ENCODE measurements at places on chromosomes 1 and 21.

- DNase-seq = no peak
Observed at GRCh38 chr1:156284757-156285156, 632 bp downstream of the TMEM79 start.

- DNase-seq = no peak
Observed at GRCh38 chr1:48773133-48773532, 3.6 kb downstream of the BEND5 start.

GRCh38 chr21:43866260-43866629 is 1.2 kb downstream of the AGPAT3 start:
- DNase-seq = peak; percentile 43

GRCh38 chr1:164891615-164892014 is 332.6 kb downstream of the PBX1 start:
- no peak for DNase-seq

DNA sequence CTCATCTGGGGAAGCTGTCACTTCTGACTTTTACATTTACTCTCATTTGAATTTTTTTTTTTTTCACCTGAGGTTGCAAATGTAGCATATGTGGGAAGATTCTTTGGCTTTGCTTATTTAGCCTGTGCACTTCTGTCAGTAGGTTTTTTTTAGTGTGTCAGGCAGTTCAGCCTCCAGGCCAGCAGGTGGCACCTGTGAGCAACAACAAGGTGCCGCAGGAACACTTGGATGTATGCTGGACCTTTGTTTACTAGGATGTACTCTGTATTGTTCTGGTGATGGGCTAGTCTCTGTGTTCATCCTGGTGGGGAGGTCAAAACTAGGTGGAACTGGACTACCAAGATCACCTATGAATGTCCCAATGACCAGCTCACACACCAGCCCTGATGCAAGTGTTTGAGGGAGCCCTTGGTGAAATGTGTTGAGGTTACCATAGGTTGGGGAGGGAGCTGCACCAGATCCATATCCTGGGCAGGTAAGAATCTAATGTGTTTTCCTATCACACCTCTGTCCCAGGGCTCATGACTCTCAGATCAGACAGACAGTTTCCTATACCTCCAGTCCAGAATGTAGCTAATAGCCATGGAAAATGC is 618.2 kb downstream of the BRINP3 start:
- no peak for DNase-seq

DNA sequence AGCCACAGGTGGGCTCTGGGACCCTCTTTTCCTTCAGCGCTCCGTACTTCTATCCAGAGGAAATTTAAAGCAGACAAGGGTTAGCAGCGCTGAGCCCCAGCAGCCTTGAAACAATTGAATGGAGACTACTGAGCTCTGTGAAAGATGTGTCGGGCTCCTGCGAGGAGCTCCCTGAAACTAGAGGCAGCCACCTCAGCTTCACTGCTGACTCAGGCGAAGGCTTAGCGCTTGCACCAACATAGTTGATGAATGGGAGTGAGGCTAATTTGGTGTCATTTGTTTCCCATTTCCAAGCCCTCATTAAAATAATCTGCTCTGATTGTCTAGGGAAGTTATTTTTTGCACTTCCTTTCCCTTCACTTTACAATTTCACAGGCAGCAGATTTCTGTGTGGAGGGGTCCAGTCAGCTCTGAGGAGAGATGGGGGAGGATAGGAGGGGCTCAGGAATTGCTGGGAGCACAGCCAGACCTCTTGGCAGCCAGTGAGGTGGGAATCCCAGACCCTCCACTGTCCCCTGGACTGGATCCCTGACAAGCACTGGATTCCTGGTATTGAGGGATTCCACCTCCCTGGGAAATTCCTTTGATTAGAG is 398.9 kb upstream of the PLXNA2 start:
- DNase-seq = no peak

DNA sequence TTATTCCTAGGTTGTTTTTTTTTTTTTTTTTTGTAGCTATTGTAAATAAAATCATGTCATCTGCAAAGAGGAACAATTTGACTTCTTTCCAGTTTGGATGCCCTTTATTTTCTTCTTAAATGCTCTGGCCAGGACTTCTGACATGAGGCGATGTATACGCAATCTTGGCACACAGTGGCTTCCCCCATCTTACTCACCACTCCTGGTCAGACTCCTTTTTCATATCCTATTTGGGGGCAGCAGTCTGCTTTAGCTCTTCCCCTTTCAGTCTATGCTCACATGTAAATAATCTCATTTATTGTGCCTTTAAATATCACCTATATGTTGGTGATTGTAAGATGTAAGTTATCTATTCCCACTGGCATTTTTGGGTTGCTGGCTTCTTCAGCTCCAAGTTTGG is 56.1 kb downstream of the SLAMF6 start:
- no peak for DNase-seq

DNA sequence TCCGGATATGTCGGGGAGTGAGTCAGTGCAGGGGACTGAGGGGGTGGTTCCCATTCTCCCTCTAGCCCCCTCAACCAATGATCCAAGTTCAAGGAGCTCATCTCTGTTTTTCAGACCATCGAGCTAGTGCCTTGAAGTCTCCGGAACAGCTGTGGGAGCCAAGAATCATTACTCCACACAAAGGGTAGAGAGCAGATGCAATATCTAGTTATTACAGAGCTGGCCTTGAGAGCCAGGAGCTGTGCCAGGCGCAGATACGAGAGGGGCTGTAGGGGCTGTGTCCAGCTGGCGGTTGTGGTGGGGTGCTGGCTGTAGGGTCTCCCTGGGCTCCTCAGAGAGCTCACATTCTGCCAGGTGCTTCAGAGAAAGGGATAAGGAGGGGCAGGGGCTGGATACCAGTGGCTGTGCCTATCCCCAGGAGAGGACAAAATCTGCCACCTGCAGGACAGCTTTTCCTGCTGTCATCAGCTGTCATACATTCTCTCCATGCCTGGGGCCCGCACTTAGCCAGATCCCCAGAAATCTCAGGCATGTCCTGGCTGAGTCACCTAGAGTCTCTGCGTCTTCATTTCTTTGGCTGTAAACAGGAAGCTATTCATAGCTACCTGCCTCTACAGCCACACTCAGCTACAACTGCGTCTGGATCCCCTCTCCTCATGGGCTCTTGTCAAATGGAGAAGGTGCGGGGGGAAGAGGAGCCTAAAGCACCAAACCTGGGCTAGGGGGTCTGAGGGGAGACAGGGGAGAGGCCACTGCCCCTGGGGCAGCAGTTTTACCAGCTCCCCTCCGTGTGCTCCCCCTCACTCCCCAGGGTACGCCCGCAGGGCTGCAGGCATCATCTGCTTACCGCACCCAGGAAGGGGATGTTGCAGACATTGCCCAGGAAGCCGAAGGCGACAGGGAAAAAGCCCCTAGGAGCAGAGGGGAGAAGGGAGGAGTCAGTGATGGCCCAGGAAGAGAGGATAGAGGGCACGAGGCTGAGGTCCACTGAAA is 2.4 kb upstream of the KISS1 start:
- DNase-seq = no peak

DNA sequence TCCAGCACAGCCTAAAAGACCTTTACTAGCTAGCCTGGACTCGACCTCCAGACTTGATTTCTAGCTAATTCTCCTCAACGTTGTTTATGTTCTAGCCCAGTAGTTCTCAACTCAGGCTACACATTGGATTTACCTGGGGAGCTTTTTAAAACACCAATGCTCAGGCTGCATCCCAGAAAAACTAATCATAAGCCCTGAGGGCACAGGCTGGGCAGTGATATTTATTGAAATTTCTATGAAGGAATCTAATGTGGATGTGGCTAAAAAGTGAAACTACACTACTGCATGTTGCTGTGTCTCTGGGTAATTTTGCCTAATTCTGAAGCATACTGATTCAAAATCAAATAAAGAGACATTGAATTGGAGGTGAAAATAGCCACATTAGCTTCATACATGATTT is 479.4 kb downstream of the KCNT2 start:
- no peak for DNase-seq

DNA sequence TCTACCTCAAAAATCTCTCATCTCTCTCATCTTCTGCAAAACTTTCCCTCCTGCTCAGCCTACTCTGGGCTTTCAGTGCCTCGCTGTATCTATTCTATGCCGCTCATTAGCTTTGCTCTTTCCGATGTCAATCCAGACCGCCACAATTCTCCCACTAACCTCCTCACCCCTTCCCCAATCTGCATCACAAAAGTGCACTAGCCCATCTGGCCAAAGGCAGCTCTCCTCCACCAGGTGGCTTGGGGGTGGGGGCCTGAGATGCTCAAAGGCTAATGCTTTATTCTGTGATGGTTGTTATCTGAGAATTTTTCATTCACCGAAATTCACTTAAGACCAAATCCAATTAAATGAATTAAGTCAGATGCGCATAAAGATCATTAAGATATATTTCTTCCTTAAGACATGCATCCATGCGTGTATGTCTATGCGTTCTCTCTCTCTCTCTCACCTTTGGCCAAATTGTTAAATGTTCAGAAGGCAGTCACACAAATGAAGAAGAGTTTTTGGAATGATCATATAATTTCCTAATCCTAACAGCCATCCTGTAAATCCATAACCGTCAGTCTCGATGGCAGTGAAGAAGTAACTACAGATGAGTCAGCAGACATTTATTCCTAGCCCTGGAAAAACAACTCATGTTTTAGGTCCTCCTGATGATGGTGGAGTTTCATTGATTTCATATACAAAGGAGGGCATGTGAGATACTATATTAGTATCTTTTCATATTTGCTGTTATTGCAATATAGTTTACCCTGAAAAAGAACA is 111.3 kb downstream of the C1orf21 start:
- DNase-seq = no peak

- no peak for DNase-seq
Observed at GRCh38 chr1:20948101-20948500, 161.0 kb upstream of the HP1BP3 start.

DNA sequence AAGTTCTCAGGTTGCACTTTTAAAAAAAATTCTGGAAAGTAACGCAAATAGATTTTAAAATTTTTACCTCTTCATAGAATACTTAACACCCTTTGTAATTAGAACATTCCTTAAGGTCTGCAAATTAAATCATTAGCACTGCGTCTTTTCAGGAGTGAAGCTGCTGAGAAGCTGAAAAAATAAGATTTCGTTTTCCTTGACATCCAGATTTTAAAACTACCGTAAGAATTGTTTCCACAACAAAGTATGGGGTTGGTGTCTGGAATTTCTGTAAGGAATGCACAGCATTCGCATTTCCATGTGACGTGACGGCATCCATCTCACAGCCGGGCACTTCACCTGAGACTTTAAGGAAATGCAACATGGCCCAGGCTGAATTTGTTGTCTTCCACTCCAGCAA is 76.3 kb upstream of the COX20 start:
- no peak for DNase-seq

GRCh38 chr1:90134175-90134955 is 139.5 kb downstream of the ZNF326 start:
- no peak for DNase-seq

GRCh38 chr1:103160281-103160680 is 52.0 kb upstream of the COL11A1 start:
- DNase-seq = no peak

GRCh38 chr1:167457936-167458584 is 60.3 kb downstream of the CD247 start:
- DNase-seq = peak; percentile 28

DNA sequence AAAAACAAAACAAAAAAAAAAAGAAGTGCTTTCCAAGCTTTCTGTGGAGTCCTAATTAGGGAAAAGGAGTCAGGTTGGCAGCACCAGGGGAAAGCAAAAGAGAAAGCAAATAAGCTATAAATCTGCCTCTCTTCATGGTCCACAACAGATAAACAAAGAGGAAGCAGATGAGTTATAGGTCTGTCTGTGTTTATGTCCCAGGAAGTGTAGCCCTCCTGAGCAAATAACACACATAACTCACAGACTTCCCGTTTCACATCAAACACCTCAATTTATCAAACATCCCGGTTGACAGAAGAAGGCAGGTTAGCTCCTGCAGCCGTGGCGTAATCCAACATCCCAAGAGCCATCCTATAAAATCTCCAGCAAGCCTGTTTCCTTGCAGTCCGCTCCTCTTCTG is 5.6 kb upstream of the SLC2A5 start:
- DNase-seq = no peak

- DNase-seq = no peak
Observed at GRCh38 chr1:204583909-204584632, 67.9 kb downstream of the MDM4 start.

- no peak for DNase-seq
Observed at GRCh38 chr1:41840592-41841246, 78.0 kb downstream of the HIVEP3 start.

DNA sequence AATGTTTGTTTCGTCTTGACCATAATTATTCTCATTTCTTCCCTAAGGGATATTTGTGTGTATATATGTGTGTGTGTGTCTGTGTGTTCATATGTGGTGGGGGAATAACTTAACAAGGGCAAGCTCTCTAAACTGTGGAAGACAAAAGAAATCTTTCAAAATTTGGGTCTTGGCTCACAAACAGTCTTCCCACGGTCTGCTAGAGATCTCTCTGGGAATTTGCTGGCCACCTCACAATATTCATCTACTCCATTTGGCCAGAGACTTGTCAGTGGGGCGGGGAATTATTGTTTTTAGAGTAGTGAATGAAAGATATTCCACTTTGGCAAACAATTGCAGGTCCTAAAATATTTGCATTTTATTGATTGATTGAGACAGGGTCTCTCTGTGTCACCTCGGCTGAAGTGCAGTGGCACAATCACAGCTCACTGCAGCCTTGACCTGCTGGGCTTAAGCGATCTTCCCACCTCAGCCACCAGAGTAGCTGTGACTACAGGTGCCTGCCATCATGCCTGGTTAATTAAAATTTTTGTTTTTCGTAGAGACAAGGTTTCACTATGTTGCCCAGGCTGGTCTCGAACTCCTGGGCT is 8.0 kb upstream of the EIF2B3 start:
- DNase-seq = no peak

DNA sequence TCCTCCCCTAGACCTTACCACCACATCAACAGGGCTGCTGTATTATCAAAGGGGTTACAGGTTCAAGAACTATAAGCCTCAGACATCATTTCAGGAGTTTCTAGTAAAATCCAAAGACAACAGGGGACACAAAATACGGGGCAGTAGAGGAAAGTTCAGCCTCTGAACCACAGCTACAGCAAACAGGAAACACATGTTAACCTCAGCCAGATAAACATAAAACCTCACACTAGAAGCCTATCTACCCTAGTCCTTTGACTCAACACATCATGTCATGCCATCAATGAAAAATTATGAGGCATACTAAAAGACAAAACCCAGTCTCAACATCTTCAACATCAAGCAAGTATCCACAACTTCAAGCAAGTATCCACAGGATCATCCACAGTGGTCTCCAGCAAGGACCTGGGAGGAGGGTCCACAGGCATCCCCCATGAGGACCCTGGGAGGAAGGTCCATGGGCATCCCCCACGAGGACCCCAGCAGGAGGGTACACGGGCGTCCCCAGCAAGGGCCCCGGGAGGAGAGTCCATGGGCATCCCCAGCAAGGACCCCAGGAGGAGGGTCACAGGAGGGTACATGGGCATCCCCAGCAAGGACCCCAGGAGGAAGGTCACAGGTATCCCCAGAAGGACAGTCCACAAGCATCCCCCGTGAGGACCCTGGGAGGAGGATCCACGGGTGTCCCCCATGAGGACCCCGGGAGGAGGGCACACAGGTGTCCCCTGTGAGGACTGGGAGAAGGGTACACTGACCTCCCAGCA is 440.0 kb downstream of the MATN1 start:
- no peak for DNase-seq

Measured in activated T-cell treated with anti-CD3 and anti-CD28 coated beads, Interleukin-2, amount 50 U/mL, for 1 hour (primary cell).